ENCODE measurements at places on chromosomes 1 and 21.

DNA sequence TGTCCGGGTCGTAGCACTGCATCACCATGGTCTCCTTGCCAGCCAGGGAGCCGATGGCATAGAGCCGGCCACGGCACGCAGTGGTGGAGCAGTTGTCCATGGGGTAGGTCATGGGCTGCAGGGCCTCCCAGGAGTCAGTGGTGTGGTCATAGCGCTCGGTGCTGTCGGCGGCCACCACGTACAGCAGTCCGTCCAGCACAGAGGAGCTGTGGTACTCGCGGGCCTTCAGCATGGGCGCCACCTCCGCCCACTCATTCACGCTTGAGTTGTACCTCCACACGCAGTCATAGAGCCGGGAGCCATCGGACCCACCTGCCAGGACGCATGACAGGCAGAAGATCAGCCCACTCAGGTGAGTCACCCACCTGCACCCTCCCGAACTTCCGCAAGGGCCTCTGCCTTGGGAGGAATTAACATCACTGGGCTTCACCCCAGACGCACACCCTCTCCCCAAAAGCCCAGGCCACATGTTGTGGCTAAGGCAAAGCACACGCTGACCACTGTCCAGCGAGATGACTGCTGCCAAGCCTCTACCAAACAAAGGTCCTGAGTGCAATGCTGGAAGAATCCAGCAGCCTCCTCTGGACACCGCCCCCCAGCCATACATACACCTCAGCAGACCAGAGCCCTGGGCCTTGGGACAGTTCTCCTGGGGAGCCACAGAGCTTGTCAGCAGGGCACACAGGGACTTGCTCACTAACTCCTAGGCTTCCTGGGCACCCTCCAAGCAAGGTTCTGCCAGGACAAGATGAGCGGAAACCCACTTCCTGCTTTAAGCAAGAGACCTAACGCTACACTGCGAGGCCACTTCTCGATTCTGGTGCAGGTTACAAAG is 3.3 kb downstream of the KLHL21 start:
- no peak for DNase-seq

DNA sequence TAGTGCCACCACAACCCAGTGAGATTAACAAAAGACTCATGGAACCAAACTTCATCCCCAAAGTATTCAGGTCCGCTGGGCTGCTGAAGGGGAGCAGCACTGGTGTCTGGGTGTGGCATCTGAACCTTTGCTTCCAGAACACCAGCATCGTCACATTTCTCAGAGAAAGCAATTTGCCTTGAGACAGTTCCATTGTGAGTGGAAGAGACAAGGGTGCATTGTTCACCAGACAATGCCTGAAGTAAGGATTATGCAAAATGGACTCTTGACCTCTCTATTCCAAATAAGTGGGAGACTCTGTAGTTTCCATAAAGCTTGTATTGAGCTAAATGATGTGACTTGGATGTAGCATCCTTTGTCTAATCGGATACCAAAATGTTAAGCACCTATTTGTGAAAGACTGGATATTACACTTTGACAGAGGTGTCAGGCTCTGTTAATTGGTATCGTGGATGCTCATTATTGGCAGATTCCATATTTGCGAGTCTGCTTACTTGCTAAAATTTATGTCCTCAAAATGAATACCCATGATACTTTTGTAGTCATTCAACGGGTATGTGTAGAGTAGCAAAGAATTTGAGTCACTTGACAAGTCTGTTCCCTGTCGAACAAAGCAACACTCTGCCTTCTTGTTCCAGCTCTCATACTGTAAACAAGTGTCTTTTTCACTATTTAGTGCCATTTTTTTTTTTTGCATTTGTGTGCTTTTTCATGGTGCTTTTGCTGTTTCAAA is 75.6 kb downstream of the MRPS6 start:
- no peak for DNase-seq

DNA sequence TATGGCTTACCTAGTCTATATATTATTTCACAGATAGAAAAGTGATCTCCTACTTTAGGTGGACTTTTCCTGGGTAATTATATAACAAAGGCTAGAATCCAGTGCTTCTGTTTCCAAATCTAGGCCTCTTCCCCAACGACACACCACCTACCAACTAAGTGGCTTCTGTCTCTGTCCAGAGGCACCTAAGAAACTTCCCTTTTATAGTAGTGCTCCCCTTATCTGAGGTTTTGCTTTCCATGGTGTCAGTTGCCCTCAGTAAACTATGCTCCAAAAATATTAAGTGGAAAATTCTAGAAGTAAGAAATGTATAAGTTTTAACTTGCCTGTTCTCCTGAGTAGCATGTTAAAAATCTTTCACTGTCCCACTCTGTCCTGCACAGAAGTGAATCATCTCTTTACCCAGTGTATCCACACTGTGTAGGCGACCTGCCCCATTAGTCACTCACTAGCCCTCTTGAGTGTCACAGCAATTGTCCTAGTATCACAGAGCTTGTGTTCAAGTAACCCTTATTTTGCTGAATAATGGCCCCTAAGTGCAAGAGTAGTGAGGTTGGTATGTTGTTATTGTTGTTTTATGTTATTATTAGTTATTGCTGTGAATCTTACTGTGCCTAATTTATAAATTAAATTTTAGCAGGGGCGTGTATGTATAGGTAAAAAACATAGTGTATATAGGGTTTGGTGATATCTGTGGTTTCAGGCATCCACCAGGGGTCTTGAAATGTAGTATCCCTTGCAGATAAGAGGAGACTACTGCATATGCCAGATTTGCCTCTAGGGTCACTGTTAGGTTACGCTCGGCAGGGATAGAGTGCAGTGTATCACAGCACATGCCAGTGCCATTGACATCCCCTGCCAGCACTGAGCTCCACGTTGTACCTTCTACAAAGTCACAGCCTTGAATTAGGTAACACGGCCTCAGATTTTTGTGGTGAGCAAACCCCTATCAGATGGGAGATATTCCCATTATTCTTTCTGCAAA is 14.7 kb upstream of the CD53 start:
- DNase-seq, result no peak

- no peak for DNase-seq
These were observed at the start of gene PLA2G2F for GRCh38 chr1:20138961-20139550. TSS of gene PLA2G2F (plus strand) at chr1:20139323. CDS start at chr1:20139428, 105 bp downstream.

GRCh38 chr1:76303340-76303717 is 228.8 kb downstream of the ST6GALNAC3 start:
- DNase-seq, result no peak

- DNase-seq, result no peak
These were observed 144.5 kb downstream of the TM2D1 start for GRCh38 chr1:61580417-61580816.

DNA sequence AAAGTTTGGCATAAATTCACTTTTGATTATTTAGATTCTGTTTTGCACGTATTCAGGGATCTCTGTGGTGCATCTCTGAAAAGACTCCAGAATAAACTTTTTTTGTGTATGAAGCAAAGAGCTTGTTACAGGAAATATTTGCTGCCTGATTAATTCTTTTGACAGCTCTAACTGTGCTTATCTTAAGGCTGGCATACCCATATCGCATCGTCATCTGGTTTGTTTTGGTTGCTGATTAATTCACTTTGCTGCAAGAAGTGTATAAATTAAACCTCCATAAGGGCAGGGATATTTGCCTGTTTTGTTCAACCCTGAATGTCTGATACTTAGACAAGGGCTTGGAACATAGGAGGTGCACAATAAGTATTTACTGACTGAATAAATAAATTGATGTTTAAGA is 17.5 kb upstream of the DUSP10 start:
- DNase-seq, result no peak

DNA sequence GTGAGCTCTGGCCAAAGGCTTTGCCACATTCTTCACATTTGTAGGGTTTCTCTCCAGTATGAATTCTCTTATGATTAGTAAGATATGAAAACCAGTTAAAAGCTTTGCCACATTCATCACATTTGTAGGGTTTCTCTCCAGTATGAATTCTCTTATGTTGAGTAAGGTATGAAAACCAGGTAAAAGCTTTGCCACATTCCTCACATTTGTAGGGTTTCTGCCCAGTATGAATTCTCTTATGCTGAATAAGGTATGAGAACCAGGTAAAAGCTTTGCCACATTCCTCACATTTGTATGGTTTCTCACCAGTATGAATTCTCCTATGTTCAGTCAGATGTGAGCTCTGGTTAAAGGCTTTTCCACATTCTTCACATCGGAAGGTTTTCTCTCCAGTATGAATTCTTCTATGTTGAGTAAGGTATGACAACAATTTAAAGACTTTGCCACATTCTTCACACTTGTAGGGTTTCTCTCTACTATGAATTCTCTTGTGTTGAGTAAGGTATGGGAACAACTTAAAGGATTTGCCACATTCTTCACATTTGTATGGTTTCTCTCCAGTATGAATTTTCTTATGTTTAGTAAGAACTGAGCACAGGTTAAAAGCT is 20.7 kb downstream of the ZNF695 start:
- DNase-seq, result no peak

Measured in stimulated activated CD4-positive, alpha-beta T cell treated with anti-CD3 and anti-CD28 coated beads, Interleukin-15, amount 100 ng/mL, for 1 hour (primary cell).